ENCODE measurements at places on chromosomes 5 and 9.

DNA sequence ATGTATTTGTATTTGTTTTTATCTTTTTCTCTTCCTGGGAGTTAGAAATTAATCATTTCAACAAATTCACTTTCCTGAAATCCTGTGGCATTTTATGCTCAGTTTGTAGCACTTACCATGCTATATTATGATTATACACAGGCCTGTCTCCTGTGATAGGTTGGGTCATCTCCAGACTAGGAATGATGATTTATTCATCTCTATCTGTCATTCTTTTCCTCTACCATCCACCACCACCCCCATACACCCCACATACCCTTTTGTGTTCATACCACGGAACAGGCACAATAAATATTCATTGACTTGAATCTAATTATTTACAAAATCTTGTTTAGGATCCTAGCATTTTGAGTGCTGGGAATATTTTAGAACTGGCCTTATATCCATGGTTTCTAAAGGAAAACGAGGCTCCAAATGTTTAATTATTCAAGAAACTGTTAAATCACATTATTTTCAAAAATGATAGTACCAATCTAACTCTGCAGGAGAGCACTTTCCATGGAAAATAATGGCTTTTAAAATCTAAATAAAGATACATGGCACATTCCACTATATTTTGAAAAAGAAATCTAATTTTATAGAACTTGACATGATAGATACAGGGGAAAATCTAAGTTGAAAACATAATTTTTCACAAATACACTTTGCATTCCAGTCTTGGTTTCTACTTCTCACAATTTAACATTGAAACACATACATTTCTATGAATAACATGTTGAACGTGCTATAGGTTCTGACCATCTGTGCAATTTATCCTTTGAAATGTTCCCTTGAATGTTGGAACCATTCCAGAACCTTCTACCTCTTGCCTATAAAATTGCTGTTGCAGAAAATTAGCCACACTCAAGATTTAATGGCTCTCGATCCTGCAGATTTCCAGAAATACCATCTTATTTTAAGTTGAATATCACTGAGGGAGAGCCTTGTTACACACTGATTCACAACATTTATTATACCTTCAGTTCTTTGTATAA, 89.3 kb downstream of the STARD4 start:
- no peak for DNase-seq

DNA sequence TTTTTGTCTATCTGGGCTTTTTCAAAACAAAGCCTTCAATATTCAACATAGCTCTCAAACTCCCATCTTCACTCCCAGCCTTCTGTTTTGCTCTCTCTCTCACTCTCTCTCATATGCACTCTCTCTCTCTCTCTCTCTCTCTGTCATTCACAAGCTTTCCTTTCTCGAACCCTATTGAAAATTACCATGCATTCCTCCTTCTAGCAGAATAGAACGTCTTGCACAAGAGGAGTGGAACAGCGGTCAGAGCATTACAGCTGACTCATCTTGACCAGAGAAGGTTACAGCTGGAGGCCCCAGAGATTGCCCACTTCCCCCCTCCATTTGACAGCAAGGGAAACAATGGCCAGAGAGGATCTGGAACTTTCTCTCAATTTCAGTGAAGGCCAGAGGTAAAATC, 51.0 kb upstream of the LIFR start:
- no peak for DNase-seq

DNA sequence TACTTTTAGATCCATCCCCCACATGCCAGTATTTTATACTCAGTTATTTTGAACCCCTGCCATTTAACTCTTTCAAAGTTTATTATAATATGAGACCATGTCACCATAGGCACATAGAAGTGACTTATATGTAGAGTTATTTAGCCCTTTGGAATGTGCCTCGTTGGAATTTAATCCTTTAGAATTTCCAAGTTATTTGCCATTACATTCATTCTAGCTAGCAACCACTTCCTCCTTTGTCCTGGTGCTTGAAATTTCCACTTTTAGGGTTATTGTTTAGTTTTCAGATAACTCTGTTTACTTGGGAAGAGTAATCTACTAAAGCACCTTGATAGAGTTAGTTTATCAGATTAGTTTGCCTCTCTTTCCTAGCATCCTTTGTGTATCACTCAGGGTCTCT, 82.8 kb upstream of the TLE1 start:
- no peak for DNase-seq

GRCh38 chr5:50886657-50887345, 220.4 kb downstream of the PARP8 start:
- no peak for DNase-seq

DNA sequence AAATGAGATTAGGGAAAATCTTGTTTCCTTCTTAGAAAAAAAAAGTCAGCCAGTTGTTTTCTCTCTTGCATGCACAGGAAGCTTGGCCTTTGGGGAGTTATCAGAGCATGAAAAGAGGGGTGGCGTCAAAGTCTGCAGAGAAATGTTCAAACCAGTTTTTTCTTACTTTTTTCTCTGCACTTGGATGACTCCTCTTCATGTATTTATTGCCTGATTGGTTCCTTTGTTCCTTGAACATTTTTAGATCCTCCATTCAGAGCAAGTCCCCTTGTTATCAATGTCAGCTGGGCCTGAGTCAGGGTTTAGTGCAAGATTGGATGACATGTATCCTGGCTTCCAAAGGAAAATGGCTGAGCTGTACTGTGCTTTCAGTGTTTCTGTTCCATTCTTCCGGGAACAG, 392.6 kb upstream of the BRINP1 start:
- DNase-seq: no peak

GRCh38 chr5:124617787-124618186, 128.7 kb downstream of the ZNF608 start:
- DNase-seq: no peak

- DNase-seq: no peak
Observed at GRCh38 chr9:106700676-106701075, 162.3 kb upstream of the ZNF462 start.

Data from Ammon's horn (tissue), 1 donor.